ENCODE measurements at places on chromosomes 4 and X.

DNA sequence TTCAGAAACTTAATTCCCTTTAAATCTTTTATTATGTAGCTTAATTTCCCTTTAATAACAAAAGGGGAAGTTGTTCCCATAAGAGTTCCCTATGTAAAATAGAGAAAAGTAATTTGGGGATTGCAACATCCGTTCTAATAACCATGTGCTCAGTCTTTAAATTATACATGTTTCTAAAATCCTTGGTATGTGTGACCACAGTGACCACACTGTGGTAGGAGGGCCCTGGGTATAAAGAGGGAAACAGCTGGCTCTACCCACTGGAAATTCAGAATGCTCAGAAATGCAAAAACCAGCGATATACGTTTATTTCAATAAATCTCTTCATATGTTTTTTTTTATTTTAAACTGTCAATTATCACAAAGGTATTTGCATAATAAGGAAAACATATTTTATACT lies 219.1 kb downstream of the FGF13 start:
- DNase-seq = no peak

- DNase-seq = no peak
These were observed 95.0 kb downstream of the ARX start for GRCh38 chrX:24920769-24921168.

DNA sequence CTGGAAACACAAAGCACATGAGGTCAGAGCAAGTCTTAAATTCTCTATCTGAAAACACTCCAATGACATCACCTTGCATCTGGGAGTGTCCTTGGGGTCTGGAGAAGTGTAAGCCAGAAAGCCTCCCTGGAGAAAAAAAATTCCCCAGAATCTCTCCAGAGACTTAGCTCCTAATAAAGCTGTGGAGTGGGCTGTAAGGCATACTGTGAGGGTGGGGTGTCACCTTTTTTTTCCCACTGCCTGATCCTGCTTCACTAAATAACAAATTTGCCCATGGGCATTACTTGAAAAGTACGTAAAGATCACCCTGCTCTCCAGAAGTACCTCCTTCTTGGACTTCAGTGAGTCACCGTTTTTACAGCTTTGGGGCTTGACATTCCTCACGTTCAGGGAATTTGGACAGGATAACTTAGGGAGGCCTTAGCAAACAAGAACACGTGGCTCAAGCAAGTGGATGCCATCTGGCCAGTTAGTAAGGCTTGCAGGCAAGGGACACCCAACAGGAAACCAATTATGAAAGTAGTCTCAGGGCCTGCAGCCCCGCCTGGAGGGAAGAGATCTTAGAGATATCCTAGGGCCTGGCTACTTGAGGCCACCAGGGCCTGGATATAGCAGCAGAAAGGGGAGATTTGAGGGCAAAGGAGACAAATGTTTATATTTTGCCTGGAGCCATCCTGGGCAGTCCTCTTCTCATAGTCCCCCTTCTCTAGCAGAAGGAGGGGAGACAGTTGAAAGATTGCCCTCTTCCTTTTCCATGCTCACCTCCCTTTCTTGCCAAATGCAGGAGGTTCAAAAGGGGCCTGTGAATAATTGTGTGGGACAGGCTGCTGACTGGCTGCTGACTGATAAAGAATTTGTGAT lies 60.1 kb upstream of the PLAC1 start:
- DNase-seq = peak; percentile 80

- peak; percentile 89 for DNase-seq
These were observed at the start of gene RNF150 for GRCh38 chr4:141133146-141133998. Gene RNF150 (minus strand): TSS chr4:141133469.

DNA sequence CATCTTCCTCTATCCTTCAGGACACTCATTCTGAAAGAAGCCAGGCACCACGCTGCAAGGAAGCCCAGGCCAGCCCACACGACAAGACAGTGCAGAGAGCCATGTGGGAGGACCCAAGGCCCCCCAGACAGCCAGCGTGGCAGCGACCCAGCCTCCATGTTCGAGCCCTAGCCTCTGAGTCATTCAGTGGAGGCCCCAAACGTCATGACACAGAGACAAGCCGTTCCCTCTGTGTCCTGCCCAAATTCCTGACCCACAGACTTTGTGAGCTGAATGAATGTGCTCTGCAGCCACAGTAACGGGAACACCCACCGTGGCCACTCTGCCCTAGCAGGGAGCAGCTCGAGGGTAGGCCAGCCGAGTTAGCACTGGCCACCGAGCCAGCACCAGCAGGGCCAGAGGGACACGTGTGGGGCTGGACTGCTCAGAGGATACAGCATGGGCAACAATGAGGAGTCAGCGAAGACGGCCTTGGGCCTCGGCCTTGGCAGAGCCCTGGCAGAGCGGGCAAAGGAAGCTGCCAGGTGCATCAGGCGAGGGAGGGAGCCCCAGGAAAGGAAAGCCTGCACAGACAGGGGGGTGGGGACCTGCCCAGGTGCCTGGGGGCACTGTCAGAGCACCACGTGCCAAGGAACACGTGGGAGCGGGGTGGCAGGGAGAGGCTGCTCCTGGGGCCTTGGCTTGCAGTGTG lies 8.6 kb downstream of the BLOC1S4 start:
- no peak for DNase-seq

DNA sequence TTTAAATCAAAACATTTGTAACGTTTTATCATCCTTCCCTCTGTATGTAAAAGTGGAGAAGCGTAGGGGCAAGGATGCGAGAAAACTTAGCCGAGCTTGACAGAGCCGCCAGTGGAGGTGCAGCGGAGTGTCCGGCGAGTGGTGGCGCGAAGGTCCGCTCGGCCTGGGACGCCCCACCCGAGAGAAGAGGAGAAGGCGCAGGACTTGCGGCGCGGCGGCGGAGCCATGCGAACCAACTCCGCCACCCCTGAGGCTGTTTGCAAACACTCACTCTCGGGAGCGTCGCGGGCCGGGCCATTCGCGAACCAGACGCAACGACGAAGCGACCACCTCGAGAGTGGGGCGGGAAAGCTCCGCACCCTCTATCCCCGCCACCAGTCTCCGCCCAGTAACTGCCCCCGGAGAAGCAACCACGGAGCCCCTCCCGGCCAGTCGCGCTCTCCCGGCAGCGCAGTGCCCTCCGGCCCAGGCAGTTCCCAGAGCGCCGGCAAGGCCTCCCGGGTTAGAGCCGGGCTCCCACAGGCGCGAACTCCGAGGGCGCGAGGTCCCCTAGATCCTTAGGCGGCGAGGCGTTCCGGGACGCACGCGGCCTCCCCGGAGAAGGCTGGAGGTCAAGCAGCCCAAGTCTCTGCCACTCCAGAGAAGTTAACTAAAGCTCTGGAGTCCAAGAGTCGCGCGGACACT lies 2.3 kb upstream of the MAB21L2 start:
- DNase-seq = no peak

GRCh38 chr4:158938220-158939044 lies 164.4 kb upstream of the RAPGEF2 start:
- DNase-seq = no peak

DNA sequence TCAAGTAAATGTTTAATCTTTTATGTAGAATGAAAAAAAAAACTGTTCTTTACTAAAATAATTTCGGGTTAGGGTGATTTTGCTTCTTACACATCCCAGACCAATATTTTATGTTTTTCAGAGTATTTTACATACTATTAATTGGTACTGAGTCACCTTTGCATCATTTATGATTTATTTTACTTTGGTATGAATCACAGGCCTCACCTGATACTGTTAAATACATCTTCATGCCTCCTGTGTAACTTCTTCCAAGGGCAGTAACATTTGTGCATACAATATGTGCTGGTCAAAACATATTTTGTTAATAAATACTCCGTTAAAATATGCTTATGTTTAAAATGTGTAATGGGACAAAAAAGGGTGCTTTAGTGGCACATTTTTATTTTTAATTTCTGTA lies 529.6 kb downstream of the ZNF674 start:
- no peak for DNase-seq

- no peak for DNase-seq
These were observed 275.5 kb downstream of the PPARGC1A start for GRCh38 chr4:23614284-23614892.
